ENCODE measurements at places on chromosomes 5 and 9.

DNA sequence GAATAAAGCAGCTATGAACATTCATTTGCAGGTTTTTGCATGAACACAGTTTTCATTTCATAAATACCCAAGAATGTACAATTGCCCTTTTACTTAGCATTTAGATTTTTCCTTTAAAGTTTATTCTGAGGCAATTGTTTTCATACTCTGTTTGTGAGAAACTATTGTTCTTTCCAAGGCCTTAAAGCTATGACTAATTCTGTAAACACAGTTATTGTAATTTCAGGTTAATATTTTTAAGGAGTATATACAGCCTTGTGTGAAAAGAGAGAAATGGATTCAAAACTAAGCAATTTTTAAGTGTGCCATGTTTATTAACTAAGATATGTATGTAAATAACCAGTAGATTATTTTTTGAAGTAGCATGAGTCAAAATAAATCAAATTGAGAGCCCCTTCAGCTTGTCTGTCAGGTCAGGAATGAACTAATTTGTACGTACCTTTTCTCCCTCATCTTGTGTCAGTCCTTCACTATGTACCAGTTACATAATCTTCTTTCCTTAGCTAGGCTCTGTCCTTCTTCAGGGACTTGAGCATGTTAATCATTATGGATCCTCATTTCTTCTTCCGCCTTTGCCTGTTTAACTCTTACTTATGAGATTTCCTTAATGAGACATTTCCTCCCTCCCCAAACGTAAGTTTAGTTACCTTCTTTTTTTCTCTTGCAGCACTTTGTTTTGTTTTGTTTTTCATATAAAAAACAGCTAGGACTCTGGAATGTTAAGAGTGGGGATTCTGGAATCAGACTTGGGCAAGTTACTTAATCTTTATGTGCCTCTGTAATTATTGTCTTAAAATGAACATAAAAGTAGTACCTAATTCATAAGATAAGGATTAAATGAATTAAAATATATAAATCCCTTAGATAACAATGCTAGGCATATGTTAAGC, 63.6 kb downstream of the NIPBL start:
- no peak for DNase-seq

- no peak for DNase-seq
These were observed 10.5 kb upstream of the EPB41L4B start for GRCh38 chr9:109331353-109331752.

- DNase-seq, result no peak
These were observed 20.3 kb downstream of the LMX1B start for GRCh38 chr9:126633881-126634558.

GRCh38 chr5:98524773-98525172, 248.7 kb upstream of the RGMB start:
- DNase-seq, result no peak

DNA sequence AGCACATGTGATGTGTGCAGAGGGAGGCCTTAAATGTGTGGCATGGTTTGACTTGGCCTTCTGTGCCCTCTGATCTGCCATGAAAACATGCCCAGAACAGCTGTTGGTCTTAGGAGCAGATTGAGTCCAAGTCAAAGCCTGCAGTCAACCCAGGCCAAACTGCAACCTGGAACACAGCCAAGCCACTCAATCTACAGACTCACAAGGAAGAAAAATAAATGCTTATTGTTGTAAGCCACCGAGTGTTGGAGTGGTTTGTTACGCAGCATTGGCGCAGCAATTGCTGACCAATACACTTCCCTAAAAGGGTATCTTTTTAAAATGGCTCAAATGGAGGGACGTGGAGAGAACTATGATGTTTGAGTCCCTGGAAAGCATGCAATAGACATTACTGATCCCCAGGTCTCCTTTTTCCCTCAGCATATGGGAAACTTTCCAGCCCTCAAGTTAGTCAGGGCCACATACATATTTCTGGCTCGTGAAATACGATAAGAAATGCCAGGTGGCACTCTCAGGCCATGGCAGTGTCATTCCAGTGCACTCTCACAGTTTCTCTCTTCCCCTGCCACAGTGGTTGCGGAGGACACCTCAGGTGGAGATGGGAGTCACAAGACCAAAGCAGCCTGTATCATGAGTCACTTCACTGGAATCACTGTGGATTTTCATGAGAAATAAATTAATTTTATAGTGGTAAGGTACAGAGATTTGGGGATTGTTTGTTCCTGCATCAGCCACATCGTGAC, 168.0 kb upstream of the ZNF618 start:
- no peak for DNase-seq

DNA sequence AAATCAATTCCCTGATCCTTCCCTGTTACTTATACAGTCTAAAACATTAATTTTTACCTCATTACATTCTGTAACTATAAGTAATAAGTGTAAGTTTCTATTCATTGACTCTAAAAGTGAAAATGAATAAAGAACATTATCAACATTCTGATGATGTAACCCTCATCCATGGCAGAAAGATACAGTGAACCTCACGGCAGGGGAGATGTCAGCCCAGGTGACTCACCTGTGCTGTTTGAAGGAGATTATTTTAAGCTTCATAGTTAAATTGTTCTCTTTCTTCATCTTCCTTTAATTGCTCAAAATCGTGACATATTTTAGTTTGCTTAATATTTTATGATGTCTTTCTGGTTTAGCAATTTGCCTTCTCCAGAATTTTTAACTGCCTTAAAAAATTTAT, 268.1 kb downstream of the FSTL4 start:
- DNase-seq, result no peak

GRCh38 chr5:56900858-56901578, 8.4 kb upstream of the SETD9 start:
- no peak for DNase-seq

- DNase-seq, result no peak
These were observed 29.3 kb upstream of the TBC1D2 start for GRCh38 chr9:98284754-98285153.

DNA sequence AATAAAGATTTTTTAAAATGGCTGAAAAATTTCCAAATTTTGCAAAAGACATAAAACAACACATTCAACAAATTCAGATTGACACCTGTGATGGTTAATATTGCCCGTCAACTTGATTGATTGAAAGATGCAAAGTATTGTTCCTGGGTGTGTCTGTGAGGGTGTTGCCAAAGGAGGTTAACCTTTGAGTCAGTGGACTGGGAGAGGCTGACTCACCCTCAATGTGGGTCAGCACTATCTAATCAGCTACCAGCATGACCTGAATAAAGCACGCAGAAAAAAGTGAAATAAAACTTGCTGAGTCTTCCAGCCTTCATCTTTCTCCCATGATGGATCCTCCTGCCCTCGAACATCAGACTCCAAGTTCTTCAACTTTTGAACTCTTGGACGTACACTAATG, 868.0 kb upstream of the CTNND2 start:
- DNase-seq, result no peak

DNA sequence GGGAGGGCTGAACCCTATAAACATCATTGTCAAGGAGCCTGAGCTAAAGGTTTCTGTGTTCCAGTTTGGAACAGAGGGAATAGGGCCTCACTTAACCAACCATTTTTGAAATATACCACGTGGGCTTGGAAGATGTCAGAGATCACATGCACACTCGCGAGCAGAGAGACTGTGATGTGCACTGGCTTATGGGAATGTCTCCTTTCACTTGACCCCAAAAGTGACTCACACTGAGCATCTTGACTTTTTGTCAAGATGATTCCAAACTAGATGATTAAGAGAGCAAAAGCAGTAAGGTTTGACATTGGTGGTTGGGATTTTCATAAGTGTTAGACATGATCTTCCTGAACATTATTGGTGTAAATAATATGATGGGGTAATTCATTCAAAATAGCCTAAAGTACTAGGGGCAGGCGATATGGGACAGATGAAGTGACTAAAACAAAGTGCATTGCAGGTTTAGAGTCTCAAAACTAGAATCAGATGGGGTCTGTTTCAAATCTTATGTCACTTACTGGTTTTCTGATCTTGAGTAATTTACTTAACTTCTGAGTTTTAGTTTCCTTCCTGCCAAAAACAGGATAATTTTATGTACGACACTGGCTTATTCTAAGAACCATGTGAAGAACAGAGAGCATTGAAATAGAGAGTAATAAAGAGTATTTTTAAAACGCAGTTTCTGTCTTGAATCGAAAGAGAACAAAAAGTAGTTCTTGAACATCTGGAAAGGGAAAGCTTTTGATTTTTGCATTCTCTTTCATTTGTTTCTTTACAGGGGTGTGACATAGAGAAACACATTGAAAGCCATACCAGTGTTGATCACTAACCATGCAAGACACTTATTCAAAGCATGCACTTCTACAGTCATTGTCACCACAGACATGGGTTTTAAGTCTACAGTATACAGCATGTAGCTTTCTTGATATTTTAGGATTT, 383.0 kb downstream of the DIRAS2 start:
- no peak for DNase-seq

- no peak for DNase-seq
These were observed 9.8 kb upstream of the GDNF start for GRCh38 chr5:37849641-37850040.

GRCh38 chr5:172266071-172266675, 17.4 kb downstream of the UBTD2 start:
- no peak for DNase-seq

DNA sequence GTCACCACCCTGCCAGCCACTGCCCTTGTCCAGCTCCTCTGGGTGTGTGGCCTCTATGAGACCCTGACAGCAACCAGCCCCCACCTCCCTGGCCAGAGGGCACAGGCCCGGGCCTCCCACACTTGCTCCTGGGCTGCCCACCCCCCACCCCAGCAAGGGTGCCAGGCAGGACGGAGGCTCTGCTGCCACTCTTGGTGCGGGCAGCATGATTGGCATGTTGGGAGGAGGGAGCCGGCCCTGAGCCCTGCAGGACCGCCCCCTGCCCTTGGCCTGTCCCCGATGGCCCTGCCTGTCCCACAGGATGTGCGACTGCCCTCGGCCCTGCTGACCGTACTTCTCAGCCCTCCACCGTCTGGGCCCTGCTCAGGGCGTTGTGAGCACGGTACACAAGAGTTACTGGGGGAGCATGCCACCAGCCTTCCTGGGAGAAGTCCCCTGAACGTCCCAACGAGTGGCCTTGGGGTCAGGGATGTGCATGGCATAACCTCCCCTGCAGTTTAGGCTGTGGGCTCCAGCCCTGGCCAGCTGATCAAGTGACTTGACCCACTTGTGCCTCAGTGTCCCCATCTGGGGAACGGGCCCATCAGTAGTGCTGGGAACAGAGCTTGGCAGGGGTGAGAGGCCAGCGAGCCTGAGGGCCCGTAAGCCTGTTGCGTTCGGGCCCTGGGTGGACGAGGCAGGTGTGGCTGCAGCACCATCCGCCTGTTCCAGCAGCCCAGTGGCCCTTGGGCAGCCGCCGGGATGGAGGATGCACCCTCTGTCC, 16.0 kb downstream of the GPSM1 start:
- no peak for DNase-seq

- no peak for DNase-seq
These were observed 241.6 kb downstream of the KIAA0825 start for GRCh38 chr5:94376672-94377345.

DNA sequence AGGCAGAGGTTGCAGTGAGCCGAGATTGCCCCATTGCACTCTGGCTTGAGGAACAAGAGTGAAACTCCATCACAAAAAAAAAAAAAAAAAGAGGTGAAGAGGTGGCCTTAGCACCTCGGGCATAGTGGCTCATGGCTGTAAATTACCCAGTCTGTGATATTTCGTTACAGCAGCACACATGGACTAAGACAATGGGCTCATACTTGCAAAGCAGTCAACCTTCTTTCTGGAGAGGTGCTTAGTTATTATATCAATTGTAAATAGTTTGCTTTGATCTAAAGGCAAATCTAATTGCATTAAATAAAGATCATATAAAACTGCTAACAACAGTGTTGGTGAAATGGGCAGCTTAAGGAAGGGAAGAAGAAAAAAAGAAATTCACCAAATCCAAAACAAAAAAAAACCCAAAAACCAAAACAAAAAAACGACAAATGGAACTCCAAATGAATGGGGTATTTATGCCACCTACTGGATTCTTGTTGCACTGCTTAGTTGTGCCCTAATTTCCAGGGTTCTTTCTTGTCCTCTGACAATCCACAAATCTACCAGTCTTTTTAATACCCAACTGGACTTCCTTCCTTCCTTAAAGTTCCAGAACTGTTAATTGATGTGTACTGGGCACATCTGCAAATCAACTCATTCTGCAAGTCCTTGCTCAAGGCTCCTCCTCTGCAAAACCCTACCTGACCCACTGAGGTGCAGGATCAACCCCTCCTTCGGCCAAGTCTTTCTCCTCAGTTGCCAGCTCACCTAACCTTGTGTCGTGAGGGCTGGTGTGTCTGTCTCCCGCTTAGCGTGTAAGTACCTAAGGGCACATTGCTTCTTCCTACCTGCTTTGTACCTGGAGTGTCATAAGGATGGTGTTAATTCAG, 35.0 kb upstream of the DMRT1 start:
- no peak for DNase-seq

GRCh38 chr5:137649228-137649935, 86.5 kb downstream of the KLHL3 start:
- no peak for DNase-seq

DNA sequence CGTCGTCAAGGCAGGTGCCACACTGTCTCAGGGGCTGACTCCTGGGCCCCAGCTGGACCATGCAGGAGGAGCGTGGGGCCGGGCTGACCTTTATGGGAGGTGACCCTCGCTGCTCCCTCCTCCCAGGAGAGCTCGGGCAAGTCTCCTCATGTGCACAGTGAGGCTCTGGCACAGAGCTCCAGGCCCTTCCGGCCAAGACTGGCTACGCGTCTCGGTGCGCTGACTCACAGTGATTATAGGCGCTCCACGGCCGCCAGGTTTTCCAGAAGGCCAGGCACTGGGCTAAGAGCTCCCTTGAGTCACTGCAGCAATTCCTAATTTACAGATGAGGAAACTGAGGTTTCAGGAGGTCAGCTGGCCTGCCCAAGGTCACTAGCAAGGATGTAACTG, 47.4 kb downstream of the VAV2 start:
- DNase-seq, result no peak

- DNase-seq, result no peak
These were observed 216.3 kb downstream of the ISL1 start for GRCh38 chr5:51599587-51599986.

- peak; percentile 25 for DNase-seq
These were observed 1.1 kb upstream of the SMC2 start for GRCh38 chr9:104092875-104093600.

DNA sequence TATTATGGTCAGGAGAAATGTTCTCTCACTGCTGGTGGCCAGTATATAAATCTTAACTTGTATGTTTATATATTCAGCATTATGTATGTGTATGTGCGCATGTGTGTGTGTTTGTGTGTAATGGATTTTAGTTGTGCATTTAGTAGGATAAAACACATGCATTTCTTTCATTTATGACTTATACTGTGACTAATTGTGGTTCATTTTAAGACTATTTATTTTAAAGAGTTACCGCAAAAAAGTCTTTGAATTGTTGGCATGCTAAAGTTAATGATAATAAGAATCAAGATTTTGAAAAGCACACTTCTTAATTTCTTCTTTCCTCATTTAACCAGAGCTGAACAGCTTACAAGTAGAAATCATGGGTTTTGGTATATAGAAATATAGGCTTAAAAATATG, 60.9 kb downstream of the RAI14 start:
- no peak for DNase-seq

- DNase-seq, result no peak
These were observed 5.8 kb upstream of the PLPPR1 start for GRCh38 chr9:101022704-101023103.

- DNase-seq, result no peak
These were observed 1609.7 kb upstream of the CDH9 start for GRCh38 chr5:28648108-28648507.

- no peak for DNase-seq
These were observed 17.9 kb downstream of the SLCO4C1 start for GRCh38 chr5:102278231-102278630.

Measured in bone marrow (tissue), 2 donors.